CD8-positive, alpha-beta memory T cell (primary cell): ENCODE measurements at places on chromosomes 7 and 10. TPM values are rescaled to one million over a fixed set of nuclear protein-coding genes. Genes with fewer than 3 reads are reported as not detected.

DNA sequence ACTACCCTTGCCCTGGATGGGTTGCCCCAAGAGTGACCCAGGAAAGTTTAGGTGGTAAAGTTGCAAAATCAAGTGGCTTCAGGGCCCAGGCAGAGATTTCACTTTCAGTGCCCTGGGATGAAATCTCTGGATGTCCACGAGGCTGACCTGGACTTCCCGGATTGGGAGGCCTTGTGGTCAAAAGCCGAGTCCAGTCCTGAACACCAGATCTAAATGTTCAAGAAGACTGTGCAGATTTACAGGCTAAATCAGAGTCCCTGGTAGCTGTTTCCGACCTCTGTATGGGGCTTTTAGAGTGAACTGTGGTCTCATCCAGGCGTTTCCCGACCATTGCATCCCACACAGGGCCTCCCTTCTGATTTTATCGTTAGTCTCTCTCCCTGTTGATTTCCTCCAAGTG, 95.3 kb downstream of the WDR11 start:
- DNase-seq, result no peak

- no peak for DNase-seq
These were observed 115.9 kb downstream of the TCERG1L start for GRCh38 chr10:131195558-131196159.

- DNase-seq, result no peak
These were observed 9.4 kb downstream of the ZCWPW1 start for GRCh38 chr7:100418930-100419659.

DNA sequence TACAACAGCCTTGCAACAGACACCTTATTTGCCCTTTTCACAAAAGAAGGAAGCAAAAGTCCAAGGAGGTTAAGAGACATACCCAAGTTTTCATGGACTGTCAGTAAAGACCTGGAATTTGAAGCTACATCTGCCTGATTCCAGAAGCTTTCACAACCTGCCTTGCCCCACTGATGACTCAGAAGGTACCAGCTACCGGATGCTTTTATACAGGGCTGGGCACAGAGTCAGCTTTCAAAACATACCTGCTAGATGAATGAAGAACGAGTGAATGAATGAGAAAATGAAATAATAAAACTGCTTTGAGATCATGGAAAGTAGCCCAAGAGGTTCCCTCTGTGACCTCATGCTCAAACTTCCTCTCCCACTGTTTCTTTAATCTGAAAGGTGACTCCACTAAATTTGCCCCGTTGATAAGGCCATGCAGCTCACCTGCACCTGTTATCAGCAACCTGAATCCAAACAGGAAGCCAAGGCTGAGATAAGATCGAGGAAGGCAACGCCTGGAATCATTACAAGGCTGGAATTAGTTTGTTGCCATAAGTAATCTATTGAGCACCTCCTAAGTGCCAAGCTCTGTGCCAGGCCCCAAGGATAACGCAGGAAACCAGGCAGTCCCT, 151.5 kb downstream of the WDR11 start:
- DNase-seq, result no peak

GRCh38 chr10:12200850-12201249, 4.9 kb downstream of the CDC123 start:
- no peak for DNase-seq

DNA sequence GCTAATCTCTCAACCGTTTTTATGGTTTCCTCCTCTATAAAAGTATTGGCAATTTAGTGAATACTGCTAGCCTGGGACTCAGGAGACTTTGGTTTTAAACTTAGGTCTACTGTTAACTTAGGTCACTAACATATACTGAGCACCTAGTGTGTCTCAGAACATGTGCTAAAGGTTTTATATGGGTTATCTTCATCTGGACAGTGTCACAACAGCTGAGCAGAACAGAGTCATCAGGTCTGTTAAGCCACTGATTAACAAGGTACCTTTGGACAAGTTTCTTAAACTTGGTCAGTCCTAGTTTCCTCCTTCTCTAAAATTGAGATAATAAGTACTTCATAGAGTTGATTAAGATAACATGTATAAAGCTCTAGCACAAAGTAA, 30.6 kb downstream of the NET1 start:
- no peak for DNase-seq

GRCh38 chr10:78815702-78816334, 252.9 kb upstream of the ZMIZ1 start:
- no peak for DNase-seq

DNA sequence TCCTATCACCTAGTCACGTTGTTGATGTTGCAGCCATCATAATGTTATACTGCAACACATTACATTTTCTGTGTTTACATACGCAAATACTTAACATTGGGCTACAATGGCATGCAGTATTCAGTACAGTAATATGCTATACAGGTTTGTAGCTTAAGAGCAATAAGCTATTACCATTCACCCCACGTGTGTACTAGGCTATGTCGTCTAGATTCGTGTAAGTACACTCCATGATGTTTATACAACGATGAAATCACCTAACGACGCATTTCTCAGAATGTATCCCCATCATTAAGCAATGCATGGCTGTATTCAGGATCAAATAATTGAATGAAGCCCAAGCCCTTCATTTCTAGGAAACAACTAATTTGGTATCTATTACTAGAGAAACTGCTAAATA, 43.4 kb upstream of the C1GALT1 start:
- DNase-seq, result no peak

DNA sequence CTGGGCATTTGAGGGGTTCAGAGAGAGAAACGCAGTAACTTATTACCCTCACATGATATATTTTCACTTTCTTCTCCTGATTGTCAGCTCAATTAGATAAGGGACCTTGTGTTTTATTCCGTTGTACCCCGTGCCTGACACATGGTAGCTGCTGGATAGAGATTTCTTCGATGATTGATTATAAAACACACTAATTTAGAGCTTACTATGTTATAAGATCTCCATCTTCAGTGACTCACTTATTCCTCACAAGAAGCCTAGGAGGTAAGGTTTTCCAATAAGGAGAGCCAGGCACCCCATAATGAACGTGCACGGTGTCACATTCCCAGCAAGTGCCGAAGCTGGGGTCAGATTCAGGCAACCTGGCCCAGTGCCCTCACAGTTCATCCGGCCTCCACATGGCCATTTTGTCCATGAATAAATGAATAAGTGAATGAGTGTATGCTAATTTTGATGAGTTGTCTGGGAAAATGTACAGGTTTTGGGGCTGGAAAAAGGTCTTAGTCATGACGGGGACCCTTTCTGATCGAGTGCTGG, 138.1 kb upstream of the CDCA7L start:
- no peak for DNase-seq

GRCh38 chr7:98713165-98713810, 96.2 kb downstream of the NPTX2 start:
- no peak for DNase-seq

DNA sequence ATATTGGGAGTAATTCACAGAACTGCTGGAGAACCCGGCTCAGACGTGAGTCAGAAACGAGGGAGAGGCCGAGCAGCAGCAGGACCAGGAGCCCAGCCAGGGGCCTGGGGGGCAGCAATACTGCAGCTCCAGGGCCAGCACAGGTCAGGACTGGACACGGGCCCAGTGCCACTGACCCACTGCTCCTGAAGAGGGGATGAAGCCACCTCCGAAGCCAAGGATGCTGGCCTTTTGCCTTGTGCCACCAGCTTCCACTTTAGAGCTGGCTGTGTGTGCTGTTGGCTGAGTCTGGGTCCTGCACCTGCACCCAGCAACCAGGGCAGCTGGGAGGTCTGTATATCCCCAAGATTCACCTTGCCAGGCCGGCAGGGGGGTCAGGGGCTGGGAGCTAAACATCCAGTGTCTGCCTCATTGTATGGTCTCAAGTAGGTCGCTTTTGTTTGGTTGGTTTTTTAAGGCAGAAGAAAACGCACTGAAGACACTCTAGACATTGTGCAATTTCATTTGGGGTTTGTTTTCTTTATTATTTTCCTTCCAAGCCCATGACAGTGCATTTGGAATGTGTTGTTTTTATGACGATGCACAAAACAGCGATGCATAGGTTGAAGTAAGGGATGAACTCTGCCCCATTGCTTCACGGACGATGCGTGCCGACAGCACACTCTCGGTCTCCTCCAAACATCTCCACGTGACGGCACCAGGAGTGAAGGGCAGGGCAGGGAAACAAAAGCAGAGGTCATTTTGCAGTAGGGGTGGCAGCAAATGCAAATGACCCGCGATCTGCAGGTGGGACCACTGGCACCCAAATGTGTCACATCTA, 27.7 kb upstream of the INSIG1 start:
- DNase-seq, result no peak

DNA sequence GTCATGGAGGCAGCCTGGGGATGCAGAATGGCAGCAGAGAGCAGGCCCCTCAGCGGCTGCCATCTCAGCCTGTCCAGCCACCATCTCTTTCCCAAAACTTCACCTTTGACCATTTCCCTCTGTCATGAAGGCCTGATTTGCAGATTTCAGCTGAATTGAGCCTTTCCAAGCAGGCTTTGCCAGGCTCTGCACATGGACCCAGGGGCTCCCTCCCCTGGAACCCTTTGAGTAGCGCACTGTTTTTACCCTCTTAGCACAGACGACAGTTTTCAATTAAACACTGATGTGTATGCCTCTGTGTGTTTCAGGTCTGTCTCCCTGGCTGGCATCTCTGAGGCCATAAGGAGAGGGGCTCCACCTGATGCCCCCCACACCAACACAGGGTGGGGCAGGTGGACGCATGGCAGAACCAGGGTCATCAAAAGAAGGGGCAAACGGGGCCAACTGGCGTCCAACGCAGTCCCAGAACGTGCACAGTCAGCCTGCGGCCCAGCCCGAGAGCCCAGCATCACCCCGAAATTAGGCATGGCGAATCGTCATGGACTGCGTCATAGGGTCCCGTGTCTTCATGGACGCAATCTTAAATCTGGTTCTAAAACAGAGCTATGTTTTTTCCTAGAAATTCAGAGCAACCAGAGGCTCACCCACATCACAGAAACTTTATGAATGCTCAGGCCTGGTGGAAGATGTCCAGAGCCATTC, 185.0 kb upstream of the TCERG1L start:
- no peak for DNase-seq

- no peak for DNase-seq
These were observed 26.2 kb downstream of the PPP3CB start for GRCh38 chr10:73469579-73469978.

PLPP4 gene
- total RNA-seq, result not detected

COL26A1 gene
- not detected for total RNA-seq

EPHB4 gene
- 2.9 TPM for total RNA-seq

GJC3 gene
- total RNA-seq, result not detected

OR2AE1 gene
- total RNA-seq, result not detected

CXCL12 gene
- total RNA-seq, result not detected

HKDC1 gene
- total RNA-seq, result 0.15 TPM

ECHS1 gene
- 74.7 TPM for total RNA-seq
